SK-MEL-5 (cell line): ENCODE measurements at places on chromosomes 5 and 9.

DNA sequence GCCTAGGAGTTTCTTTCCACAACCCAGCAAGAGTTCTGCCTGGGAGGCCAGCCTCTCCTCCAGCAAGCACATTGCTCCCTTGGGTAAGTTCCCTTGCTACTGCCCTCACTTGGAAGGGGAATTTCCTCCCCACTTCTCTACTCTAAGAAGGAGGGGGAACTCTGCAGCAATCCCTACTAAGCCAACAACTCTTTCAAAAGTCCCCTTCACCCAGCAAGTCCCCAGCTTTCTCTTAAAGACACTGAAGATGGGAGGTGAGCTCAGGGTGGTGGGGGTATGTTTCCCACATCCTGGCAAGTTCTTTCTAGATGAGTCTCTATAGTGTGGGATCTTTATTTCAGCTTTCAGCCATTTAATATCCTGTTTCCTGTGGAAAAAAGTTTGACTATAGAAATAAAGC lies 49.0 kb downstream of the PDE8B start:
- DNase-seq, result no peak

- no peak for DNase-seq
These were observed 166.4 kb upstream of the OTULINL start for GRCh38 chr5:14415024-14415697.

GRCh38 chr9:88013035-88013434 lies 38.7 kb upstream of the CDK20 start:
- no peak for DNase-seq

DNA sequence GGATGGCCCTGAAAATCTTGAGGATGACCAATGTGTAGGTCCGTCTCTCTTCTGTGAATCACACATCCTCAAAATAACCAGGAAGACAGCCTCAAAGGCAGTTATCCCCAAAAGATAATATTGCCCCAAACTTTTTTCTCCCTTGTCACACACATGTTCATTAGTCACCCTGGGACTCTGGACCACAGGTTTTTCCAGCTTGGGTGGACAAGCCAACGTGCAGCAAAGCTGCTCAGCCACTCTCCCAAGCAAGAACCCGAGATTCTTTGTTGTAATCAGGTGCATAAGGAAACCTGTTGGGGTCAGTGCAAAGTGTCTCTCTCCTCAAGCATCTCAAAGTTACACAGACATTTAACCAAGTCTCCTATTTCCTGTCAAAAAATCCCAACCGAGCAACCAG lies 196.6 kb downstream of the GNA14 start:
- DNase-seq, result no peak
